ENCODE measurements at places on chromosomes 7 and 10. TPM values are rescaled to one million over a fixed set of nuclear protein-coding genes. Genes with fewer than 3 reads are reported as not detected.

The GPR141 gene
- not detected for total RNA-seq

The FAM221A gene
- total RNA-seq: 1.6 TPM

The BEND7 gene
- 14.5 TPM for total RNA-seq

The GIMAP6 gene
- not detected for total RNA-seq

The STEAP4 gene
- total RNA-seq: 0.01 TPM

The HTR7 gene
- 0.15 TPM for total RNA-seq

The LRRN3 gene
- total RNA-seq: not detected

The CASD1 gene
- 13.9 TPM for total RNA-seq

The TMEM196 gene
- not detected for total RNA-seq

The HMX3 gene
- total RNA-seq: not detected

The EPO gene
- total RNA-seq: not detected

The UNCX gene
- total RNA-seq: 0.07 TPM

The NODAL gene
- not detected for total RNA-seq

The CCL24 gene
- total RNA-seq: not detected

The SEMA3E gene
- total RNA-seq: 3.1 TPM

The TAS2R41 gene
- not detected for total RNA-seq

The CFAP70 gene
- total RNA-seq: 0.19 TPM

The ZNF438 gene
- 2.0 TPM for total RNA-seq

The VGF gene
- 15.1 TPM for total RNA-seq

The INHBA gene
- 0.78 TPM for total RNA-seq

The GRM3 gene
- total RNA-seq: not detected

The LRRD1 gene
- not detected for total RNA-seq

The RHOBTB1 gene
- total RNA-seq: 7.0 TPM

The NRG3 gene
- total RNA-seq: not detected

The NRCAM gene
- 71.2 TPM for total RNA-seq

The ATRNL1 gene
- total RNA-seq: 0.25 TPM

The LIPJ gene
- total RNA-seq: not detected

The IMPDH1 gene
- 93.1 TPM for total RNA-seq

The CALML3 gene
- total RNA-seq: not detected

The RAB18 gene
- 72.1 TPM for total RNA-seq

The ANKMY2 gene
- total RNA-seq: 14.2 TPM

The GPR15LG gene
- total RNA-seq: not detected

The HKDC1 gene
- total RNA-seq: 19.1 TPM

The NUDT13 gene
- 3.0 TPM for total RNA-seq

The ANKRD30A gene
- 0.64 TPM for total RNA-seq

The NUTM2D gene
- total RNA-seq: 1.5 TPM
